ENCODE measurements at places on chromosomes 6 and 20.

GRCh38 chr6:23454080-23454976 lies 671.7 kb upstream of the NRSN1 start:
- DNase-seq, result no peak

- peak; percentile 65 for DNase-seq
Measured at GRCh38 chr6:39206250-39206721, 23.0 kb downstream of the KCNK5 start.

DNA sequence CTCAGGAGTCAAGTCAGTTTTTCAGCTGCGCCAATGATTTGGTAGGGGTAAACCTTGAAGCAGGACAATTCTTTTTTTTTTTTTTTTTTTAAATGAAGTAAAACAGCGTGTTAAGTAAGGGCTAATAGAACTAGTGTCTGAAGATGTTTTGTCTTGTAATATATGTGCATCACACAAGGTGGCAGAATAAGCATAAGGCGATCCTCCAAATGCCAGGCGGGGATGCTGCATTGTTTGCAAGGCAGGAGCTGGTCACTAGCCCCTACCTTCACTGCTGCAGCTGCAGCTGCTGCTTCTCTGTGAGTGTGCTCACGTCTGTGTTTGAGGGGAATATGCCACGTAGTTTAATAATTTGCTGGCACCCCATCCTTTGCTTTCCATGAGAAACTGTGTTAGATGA lies 272.7 kb upstream of the MAP3K7 start:
- no peak for DNase-seq

DNA sequence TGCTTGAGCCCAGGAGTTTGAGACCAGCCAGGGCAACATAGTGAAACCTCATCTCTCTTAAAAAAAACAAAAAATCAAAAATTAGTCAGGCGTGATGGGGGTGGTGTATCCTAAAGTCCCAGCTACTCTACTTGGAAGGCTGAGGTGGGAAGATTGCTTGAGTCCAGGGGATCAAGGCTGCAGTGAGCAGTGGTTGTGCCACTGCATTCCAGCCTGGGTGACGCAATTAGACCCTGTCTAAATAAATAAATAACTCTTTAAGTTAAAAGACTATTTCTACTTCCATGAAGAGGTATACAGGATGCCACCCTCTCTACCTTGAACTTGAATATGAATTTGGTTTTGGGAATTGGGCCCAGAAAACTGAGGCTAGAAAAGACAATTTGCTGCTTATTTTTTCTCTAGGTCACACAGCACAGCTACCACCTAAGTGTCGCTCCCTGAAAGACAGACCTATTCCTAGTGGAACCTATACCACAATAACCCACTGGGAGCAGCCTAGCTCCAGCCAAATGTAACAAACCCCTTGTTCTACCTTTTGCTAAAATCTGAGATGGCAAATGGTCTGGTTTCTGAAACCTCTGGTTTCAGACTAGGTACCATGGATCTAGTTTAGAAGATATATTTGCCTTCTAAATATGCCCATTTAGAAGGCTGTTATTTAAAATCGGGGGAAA lies 35.2 kb downstream of the HMGCLL1 start:
- no peak for DNase-seq

GRCh38 chr6:155303361-155303870 lies 10.9 kb downstream of the TFB1M start:
- no peak for DNase-seq

DNA sequence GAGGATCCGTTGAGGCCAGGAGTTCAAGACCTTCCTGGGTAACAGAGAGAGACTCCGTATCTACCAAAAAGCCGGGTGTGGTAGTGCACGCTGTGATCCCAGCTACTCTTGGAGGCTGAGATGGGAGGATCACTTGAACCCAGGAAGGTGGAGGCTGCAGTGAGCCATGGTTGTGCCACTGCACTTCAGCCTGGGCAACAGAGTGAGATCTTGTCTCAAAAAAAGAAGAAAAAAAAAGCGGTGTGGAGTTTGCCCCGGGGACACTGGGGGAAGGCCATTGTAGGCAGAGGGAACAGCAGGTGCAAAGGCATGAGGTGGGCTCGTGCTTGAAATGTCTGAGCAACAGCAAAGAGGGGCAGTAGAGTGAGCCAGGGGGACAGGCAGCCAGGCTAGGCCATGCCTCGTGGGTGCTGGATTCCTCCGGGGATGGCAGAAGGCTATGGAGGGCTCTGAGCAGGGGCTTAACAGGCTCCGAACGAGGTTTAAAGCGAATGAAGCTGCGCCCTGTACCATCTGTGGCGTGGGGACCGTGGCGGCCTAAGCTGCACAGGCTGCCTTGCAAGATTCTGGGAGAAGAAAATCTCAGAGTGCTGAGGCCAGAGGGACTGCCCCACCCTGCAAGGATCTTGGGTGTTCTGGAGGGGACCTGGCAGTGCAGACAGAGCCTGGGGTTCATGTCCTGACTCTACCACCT lies 36.9 kb upstream of the NOL4L start:
- no peak for DNase-seq

GRCh38 chr6:31791324-31792089 lies 4.0 kb downstream of the VARS1 start:
- DNase-seq, result no peak

DNA sequence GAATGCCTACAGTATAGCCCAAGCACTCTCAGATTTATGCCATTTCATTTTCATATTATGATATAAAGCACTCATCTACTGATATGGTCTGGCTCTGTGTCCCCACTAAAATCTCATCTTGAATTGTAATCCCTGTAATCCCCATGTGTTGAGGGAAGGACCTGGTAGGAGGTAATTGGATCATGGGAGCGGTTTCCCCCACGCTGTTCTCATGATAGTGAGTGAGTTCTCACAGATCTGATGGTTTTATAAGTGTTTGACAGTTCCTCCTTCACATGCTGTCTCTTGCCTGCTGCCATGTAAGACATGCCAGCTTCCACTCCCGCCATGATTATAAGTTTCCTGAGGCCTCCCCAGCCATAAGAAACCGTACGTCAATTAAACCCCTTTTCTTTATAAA lies 171.7 kb downstream of the OTOR start:
- DNase-seq, result no peak

GRCh38 chr6:150949526-150949925 lies 84.0 kb downstream of the MTHFD1L start:
- no peak for DNase-seq
